ENCODE measurements at places on chromosomes 16 and 17.

GRCh38 chr17:76196675-76197074, 43.6 kb downstream of the RNF157 start:
- peak; percentile 88 for DNase-seq

GRCh38 chr17:62884781-62885180, 76.7 kb upstream of the MARCHF10 start:
- no peak for DNase-seq

- no peak for DNase-seq
Observed at GRCh38 chr16:2987833-2988232, 7.6 kb upstream of the PKMYT1 start.

DNA sequence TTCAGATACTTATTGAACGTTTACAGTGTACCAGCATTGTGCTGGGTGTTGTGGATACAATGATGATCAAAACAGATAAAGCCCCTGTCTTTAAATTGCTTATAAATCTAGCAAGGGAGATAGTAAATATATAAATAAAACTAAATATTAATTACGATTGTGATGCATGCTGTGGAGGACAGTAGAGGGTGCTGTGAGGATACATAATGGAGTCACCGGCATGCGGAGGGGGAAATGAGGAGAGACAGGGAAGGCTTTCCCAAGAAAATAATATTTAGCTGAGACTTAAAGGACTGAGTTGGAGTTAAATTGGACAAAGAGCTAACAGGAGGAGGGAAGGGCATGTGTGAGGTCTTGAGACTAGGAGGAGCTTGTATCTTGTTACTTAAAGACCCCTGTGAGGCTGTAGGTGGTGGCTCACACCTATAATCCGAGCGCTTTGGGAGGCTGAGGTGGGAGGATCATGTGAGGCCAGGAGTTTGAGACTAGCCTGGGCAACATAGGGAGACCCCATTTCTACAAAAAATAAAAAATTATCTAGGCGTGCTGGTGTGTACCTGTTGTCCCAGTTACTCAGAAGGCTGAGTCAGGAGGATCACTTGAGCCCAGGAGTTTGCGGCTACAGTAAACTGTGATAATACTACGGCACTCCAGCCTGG, 2.4 kb downstream of the DHRS7B start:
- DNase-seq, result no peak

- DNase-seq, result no peak
Observed at GRCh38 chr17:61235827-61236197, 163.8 kb upstream of the TBX2 start.
